ENCODE measurements at places on chromosomes 5 and 9.

- no peak for DNase-seq
These were observed 161.3 kb downstream of the LPAR1 start for GRCh38 chr9:110876929-110877328.

- DNase-seq: no peak
These were observed 116.7 kb downstream of the UGCG start for GRCh38 chr9:112013266-112013665.

DNA sequence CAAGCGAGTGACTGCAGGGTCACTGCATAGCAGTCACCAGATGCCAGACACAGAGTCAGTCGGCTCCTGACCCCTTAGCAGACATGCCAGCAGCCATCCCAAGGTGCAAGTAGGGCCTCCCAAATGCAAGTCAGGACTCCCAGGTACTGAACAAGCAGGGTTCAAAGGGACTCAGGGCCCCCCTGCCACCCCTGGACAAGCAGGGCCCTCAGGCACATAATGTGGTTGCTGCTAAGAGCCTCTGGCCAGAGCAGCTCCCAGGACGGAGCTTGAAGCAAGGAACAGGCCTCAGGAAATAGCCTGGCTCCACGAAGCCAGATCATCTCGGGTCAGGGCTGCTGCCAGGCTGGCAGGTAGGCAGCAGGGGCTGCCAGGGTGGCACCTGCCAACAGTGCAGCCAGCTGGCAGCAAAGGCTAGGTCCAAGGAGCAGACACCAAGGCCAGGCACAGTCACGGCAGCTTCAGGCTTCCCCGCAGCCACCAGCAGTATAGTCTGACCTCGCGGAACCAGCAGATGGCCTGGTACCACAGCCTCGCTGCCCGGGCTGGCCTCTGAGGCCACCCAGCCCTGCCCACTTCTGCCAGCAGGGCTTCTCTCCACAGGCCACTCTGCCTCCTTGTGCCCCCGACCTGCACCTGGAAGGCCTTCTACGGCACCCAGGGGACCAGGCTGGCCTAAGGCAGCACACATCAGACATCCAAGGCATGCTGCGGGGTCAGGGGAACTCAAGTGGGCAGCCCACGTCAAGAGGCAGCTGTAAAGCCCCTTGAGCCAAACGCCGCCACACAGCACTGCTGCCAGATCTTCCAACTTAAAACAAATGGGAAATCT, 7.4 kb downstream of the EEIG1 start:
- peak; percentile 63 for DNase-seq

DNA sequence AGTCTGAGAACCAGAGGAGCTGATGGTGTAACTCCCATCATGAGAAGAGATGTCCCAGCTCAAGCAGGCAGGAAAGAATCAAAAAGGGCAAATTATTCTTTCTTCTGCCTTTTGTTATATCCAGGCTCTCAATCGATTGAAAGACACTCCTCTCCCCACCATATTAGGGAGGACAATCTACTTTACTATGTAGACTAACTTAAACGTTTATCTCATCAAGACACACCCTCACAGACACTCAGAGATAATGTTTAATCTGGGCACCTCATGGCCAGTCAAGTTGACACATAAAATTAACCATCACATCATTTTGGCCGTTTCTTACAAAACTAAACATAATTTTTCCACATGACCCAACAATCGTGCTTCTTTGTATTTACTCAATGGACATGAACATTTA, 534.3 kb upstream of the RORB start:
- no peak for DNase-seq

DNA sequence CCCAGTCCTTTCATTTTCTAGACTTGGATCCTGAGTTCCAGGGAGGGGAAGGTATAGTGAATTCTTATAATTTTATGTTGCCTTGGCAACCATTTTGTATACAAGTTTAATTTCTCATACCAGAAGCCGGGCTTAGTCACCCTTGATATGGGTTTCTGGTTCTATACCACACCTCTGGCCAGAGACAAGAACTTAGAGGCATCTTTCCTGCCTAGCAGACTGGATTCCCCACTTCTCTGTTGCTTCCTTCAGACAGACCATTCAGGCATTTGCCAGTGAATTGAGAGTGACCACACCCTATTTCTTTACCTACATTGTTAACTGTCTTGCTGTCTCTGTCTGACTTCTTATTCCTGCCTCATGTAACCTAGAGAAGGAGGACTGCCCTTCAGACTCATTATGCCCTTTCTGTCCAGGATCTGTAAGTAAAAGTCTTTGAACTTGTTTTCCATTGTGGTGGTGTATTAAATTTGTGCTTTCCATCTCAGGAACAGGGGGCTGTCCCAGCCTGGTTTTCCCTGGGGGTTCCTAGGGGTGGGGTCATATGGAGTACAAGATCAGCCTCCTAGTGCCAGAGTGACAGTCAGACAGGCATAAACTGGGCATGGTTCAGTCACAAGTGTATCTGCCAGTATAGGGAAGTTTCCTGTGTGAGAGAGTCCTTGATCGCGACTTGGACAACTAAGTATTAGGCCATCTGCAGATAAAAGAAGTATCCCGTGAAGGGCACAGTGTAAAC, 27.4 kb downstream of the TNFSF8 start:
- no peak for DNase-seq

DNA sequence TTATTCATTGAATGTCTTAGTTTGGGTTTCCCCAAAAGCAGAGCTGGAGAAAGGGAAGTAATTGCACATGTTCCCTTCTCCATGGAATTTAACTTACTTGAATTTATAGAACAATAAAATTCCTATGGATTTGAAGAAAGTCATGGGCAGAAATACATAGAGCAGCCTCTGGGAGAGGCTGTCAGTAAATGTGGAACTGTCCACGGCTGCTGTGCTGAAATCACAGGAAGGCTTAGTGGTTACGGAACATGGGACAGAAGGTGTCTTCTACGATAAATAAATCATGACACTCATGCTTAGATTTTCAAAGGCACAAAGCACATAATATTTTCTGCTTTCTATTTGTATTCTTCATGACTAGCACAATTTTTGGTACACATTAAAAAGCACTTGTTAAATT, 440.6 kb upstream of the IZUMO3 start:
- peak; percentile 51 for DNase-seq

GRCh38 chr5:2020730-2021129, 138.0 kb upstream of the IRX4 start:
- no peak for DNase-seq

DNA sequence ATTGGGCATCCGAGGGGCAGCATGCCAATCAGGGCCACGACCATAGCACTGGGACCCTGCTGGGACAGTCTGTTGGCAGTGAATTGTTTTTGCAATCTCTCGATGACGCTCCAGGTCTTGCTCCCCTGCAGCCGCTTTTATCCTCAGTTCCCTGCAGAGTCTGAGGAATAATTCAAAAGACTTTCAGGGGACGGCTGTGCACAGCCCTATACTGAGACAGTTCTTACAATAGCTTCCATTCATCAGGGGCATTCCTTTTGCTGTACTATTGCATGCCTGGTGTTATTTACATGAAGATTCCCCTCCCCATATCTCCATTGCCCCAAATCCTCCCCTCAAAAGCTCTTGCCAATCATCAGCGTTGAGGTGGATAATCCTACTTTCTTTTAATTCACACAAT, 163.3 kb upstream of the WWC1 start:
- DNase-seq: no peak

DNA sequence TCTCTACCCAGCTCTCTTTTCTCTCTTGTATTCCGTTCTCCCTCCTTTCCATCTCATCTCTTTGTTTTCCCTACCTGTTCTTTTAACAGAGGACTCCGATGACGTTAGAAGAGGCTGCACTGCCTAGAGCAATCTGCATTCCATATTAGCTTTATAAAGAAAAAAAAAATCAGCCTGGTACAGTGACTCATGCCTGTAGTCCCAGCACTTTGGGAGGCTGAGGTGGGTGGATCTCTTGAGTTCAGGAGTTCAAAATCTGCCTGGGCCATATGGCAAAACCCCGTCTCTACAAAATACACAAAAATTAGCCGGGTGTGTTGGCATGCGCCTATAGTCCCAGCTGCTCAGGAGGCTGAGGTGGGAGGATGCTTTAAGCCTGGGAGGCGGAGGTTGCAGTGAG, 49.0 kb downstream of the DAPK1 start:
- DNase-seq: no peak

DNA sequence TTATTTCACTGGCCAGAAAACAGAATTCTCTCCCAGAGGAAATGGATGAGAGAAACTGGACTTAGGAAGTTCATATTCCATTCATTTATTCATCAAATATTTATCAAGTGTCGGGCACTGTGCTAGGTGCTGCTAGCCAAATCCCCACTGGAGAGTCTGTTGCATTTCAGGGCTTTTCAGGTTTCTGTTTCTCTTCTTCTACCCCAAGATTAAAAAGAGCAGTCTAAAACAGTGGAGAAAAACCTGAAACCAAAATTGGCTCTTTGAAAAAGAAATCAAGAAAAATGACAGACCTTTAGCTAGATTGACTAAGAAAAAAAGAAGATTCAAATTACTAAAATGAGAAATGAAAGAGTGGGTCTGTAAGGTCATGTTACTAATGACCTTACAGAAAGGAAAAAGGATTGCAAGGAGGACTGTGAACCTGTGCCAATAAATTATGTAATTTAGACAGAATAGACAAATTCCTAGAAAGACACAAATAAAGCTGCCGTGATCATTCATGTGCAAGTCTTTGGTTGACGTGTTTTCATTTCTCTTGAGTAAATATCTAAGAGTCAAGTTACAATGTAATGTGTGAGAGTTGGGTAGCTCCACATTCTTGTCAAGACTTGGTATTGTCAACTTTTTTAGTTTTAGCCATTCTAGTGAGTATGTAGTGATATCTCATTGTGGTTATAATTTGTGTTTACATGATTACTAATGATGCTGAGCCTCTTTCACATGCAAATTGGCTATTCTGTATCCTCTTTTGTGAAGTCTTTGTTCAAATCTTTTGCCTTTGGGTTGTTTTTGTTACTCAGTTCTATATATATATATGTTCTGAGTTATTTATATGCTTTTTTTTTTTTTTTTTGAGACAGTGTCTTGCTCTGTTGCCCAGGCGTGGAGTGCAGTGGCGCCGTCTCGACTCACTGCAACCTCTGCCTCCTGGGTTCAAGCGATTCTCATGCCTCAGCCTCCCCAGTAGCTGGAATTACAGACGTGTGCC, 23.7 kb downstream of the SNX30 start:
- no peak for DNase-seq

GRCh38 chr9:20394969-20395368, 227.3 kb downstream of the MLLT3 start:
- no peak for DNase-seq

- no peak for DNase-seq
These were observed 4.6 kb downstream of the BICD2 start for GRCh38 chr9:92760070-92760469.

- DNase-seq: peak; percentile 82
These were observed 240.7 kb upstream of the NREP start for GRCh38 chr5:111997711-111998110.

GRCh38 chr5:456351-457194, 13.6 kb downstream of the EXOC3 start:
- peak; percentile 43 for DNase-seq

- DNase-seq: no peak
These were observed 869.4 kb upstream of the CDH6 start for GRCh38 chr5:30324083-30324482.

GRCh38 chr5:1108865-1109174, 3.0 kb downstream of the SLC12A7 start:
- no peak for DNase-seq

GRCh38 chr5:58816181-58816731, 233.4 kb downstream of the RAB3C start:
- DNase-seq: no peak

GRCh38 chr5:62489471-62489870, 76.9 kb downstream of the IPO11 start:
- DNase-seq: no peak

- DNase-seq: peak; percentile 85
These were observed 308.4 kb downstream of the PSAT1 start for GRCh38 chr9:78605041-78606000.

- DNase-seq: no peak
These were observed 61.7 kb downstream of the RFX3 start for GRCh38 chr9:3464033-3464638.

- DNase-seq: no peak
These were observed 63.6 kb downstream of the PALM2AKAP2 start for GRCh38 chr9:109843641-109844040.

- DNase-seq: peak; percentile 88
These were observed 31.0 kb upstream of the GABRP start for GRCh38 chr5:170752257-170753215.
